ENCODE measurements at places on chromosomes 16 and 17.

DNA sequence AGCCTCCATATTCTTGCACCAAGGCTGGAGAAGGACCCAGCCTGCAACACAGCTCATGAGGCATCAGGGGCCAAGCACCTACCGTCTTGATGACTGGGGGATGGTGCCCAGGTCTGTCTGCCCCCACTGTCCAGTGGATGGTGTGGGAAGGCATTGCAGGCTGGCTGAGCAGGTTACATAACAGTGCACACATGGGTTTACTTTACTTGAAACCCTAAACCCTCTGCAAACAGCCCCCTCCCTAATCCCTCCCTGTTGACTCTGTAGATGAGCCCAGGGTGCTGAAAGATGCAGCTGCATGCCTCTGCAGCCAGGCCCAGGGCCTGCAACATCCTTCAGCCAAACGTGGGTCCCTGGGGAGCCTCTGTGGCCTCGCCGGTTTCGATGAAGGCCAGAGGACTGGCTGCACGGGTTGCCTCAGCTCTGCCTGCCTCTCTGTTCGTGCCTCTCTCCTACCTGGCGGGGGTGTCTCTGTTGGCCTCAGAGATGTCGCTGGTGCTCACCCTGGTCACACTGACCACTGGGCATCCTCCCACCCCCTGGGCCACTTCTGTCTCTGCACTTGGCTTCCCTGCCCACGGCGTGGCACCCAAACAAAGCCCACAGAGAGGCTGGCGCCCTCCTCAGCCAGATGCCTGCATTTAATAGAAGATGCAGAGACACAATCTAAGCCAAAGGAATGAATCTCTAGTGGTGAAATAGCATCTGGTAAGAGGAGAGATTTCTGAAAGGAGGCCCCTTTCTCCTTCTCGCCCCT, 95.1 kb downstream of the METRNL start:
- DNase-seq: no peak
- no peaks in the 10 kb centered on the region for H3K4me1 ChIP-seq
- H3K27me3 ChIP-seq: no peaks in the 10 kb centered on the region
- no peaks in the 10 kb centered on the region for H3K36me3 ChIP-seq

DNA sequence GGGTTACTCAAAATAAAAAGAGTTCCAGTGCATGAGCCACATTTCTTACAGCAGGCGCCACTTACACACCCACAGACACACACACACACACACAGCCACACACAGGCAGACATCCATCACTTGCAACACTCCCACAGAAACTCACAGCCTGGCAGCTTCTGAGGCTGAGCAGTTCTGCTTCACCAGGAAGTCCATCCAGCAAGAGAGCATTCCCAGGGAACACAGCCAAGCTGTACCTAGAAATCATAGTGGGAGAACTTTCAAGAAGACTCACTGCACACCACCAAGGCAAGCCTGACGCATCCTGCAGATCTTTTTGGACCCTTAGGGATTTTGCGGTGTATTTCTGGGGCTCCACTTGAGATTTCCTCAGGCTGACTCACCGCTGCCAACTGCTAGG, 140.9 kb upstream of the WSB1 start:
- DNase-seq: no peak
- no peak overlapping the region for H3K4me3 ChIP-seq
- no peaks in the 10 kb centered on the region for H3K36me3 ChIP-seq

DNA sequence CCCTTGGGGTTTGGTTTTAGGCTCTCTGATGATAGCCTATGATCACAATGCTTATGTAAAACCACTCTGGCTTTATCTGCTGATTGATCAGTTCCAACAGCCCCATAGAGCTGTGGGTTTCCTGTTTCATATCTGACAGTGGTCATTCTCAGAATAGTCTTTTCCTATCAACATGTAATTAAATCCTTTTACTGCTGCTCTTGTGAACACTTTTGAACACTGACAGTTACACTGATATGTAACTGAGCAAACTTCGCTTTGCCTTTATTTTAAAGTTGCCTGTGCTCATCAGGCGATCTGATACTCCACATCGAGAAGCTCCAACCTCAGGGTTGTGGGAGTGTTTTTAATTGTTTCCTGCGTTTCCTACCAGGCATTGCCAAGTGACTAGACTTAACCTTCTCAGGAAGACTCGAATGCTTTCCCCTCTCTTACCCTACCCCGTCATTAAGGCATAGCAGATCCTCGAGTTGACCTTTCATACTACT, 17.3 kb upstream of the CLEC18B start:
- H3K27ac ChIP-seq: no peak overlapping the region
- no peak overlapping the region for H3K4me3 ChIP-seq

DNA sequence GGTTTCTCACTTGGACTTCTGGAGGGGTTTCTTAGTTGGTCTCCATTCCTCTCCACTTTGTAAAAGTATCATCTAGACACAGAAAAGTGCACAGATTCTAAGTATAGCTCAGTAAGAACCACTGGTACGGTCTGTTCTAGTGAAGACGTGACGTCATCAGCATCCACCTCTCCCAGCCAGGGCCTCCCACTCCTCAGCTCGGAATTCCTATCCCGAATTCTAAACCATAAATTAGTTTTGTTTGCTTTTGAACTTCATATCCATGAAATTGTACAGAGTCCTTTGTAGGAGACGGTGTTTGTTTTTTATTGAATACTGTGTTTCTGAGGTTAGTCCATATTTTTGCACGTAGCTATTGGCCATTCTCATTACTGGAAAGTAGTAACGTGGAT, 25.5 kb downstream of the FOXK2 start:
- no peaks in the 10 kb centered on the region for H3K4me1 ChIP-seq
- DNase-seq: no peak
- H3K36me3 ChIP-seq: peaks cover 12% of the 10 kb centered on the region
- no peaks in the 10 kb centered on the region for H3K27me3 ChIP-seq

DNA sequence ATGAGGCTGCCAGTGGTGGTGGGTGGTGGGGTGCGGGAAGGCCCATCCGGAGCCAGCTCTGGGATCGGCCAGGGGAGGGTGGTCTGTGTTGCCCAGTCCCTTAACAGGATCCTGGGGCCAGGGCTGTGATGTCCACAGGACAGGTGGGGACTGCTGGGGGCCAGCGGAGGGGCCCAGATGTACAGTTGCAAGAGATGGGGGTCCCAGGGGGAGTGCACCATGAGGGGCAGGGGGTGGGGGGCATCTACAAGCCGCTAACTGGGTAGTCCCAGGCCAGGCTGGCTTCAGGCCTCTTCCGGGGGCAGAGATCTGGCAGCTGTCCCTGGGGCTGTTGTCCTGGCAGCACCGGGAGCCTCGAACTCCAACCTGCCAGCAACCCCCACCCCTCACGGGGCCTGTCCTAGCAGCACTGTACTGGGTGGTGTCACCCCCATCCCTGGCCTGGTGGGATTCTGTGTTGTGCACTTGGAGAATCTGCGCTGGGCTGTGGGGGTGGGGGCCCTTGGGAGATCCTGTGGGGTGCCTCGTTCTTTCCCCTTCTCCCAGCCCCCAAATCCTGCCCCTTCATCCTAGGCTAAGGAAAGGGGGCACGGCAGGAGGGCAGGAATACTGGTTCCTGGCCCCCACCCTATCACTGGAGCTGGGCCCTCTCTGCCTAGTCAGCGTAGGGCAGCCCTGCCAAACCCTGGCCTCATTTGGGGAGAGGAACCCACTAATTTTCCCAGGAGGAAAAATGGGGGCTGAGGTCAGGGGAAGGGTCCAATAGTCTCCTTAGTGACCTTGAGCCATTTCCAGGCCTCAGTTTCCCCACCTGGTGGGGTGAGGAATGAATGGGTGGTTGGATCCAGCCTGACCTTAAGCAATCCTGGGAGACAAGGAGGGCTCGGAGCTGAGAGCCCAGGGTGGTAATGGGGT, 1.4 kb downstream of the MTSS2 start:
- H3K4me1 ChIP-seq: peaks cover 86% of the 10 kb centered on the region
- DNase-seq: no peak
- H3K36me3 ChIP-seq: peaks cover 20% of the 10 kb centered on the region
- no peaks in the 10 kb centered on the region for H3K27me3 ChIP-seq

DNA sequence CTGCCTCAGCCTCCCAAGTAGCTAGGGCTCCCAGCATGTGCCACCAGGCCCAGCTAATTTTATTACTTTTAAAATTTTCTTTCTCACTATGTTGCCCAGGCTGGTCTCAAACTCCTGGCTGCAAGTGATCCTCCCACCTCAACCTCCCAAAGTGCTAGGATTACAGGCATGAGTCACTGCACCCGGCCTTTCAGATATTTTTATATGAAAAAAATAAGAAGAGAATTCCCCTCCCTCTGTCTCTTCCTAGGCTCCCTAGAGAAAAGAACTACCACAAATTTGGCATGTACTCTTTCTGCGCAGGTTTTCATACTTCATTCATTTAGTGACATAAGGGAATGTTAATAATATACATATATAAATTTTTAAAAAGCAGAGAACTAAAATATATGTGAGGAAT, 21.7 kb upstream of the SMURF2 start:
- H3K4me3 ChIP-seq: no peak overlapping the region
- no peaks in the 10 kb centered on the region for H3K27me3 ChIP-seq
- H3K4me1 ChIP-seq: no peaks in the 10 kb centered on the region
- H3K36me3 ChIP-seq: no peaks in the 10 kb centered on the region

- no peak for DNase-seq
- peaks cover 60% of the 10 kb centered on the region for H3K36me3 ChIP-seq
Measured at GRCh38 chr17:2063261-2064146, 8.6 kb downstream of the HIC1 start.

GRCh38 chr16:2087748-2088631, 40.2 kb downstream of the TSC2 start:
- H3K36me3 ChIP-seq: peaks cover 70% of the 10 kb centered on the region
- H3K4me1 ChIP-seq: no peaks in the 10 kb centered on the region
- H3K4me3 ChIP-seq: no peak overlapping the region
- H3K27me3 ChIP-seq: no peaks in the 10 kb centered on the region

DNA sequence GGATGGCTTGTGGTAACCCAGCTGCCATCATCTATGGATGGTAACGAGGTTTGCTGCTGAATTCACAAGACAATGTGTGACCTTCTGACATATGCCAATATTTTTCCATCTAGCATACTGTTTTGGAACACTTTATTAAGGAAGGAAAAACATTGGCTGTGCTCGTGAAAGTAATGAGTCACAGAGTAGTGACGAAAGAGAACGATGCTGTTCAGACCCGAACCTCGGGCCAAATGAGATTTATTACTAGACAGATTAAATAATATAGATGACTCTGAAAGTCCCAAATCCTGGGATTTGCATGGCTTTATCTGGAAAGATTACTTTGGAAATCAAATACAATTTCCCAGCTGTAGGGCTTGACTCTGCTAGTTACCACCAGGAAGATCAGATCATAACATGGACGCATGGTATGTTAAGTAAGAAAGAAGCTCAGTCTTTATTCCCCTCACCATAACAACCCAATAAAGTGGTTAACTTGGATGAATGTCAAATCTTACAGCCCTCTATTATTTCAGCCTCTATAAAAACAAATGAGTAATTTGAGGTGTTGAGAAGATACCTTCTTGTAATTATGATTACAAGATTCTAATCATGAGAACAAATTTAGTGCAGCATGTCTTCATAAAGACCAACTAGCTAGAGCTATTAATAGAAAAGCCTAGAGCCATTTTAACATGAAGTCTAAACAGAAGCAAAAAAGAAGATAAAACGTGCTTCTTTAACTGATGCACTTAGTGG, 32.6 kb downstream of the ERN1 start:
- no peak for DNase-seq
- no peak overlapping the region for H3K27ac ChIP-seq

DNA sequence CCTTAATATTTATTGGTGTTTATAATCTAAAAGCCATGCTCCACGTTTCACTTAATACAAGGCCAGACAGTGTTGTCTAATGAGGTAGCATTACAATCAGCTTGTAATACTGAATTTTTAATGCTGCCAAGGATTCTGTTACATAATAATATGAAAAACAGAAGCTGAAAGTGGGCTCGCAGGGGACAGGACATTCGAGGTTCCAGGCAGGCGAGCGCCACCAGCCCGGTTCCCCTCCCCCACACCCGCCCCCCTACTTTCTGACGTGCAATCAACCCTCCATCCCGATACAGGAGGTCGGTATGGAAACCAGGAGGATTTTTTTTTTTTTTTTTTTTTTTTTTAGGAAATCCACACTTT, 6.2 kb upstream of the ZFHX3 start:
- H3K4me3 ChIP-seq: no peak overlapping the region
- no peak for DNase-seq
- H3K27me3 ChIP-seq: peaks cover 52% of the 10 kb centered on the region

GRCh38 chr17:81428516-81428915, 33.3 kb downstream of the BAHCC1 start:
- H3K27me3 ChIP-seq: no peaks in the 10 kb centered on the region
- no peak overlapping the region for H3K27ac ChIP-seq
- H3K4me1 ChIP-seq: peaks cover 59% of the 10 kb centered on the region

DNA sequence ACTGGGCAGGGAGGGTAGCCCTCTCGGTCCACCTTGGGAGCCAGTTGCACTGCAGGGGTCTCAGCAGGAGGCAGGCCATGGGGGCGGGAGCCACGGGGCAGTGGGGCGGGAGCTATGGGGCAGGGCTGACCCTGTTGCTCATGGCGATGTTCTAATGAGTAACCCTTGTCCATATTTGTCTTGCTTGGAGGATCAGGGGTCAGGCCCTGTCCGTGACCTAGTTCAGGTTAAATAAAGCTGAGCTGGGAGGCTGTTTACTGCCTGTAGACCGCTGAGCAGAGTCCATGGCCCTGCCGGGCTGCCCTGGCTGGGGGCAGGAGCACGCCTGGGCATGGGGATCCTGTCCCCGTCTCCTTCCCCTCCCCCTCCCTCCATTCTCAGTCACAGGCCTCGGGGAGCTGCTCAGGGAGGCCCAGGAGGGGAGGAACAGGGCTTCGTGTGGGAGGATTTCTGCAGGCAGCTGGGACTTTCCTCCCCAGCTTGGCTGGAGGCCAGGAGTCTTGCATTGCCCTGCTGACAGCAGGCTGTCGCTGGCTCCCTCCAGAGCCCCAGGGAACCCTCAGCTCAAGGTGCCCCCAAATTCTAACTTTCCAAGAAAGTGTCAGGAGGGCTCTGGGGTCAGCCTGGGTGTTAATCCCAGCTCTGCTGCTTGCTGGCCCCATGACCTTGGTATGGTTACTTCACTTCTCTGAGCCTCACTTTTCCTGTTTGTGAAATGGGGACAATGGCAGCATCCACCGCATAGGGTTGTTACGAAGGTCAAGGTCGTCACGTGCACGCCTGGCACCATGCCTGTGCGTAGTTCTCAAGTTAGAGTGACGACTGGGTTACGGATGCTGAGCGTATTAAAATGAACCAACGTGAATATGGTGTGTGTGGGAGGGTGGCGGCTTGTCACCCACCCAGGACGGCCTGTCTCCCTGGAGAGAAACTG, 6.1 kb upstream of the SERPINF2 start:
- H3K27me3 ChIP-seq: no peaks in the 10 kb centered on the region
- no peak overlapping the region for H3K4me3 ChIP-seq
- no peak for DNase-seq
- H3K4me1 ChIP-seq: no peaks in the 10 kb centered on the region

- no peak overlapping the region for H3K27ac ChIP-seq
- no peak overlapping the region for H3K4me3 ChIP-seq
- no peaks in the 10 kb centered on the region for H3K4me1 ChIP-seq
- no peaks in the 10 kb centered on the region for H3K27me3 ChIP-seq
- no peak for DNase-seq
- peaks cover 10% of the 10 kb centered on the region for H3K36me3 ChIP-seq
Measured at GRCh38 chr16:27769561-27770255, 219.8 kb downstream of the KATNIP start.

- H3K4me1 ChIP-seq: no peaks in the 10 kb centered on the region
- H3K27me3 ChIP-seq: peaks cover 24% of the 10 kb centered on the region
- no peak overlapping the region for H3K4me3 ChIP-seq
- no peak for DNase-seq
Measured at GRCh38 chr17:230395-230770, 48.9 kb upstream of the DOC2B start.

- peaks cover 9% of the 10 kb centered on the region for H3K4me1 ChIP-seq
- H3K27me3 ChIP-seq: no peaks in the 10 kb centered on the region
- H3K36me3 ChIP-seq: no peaks in the 10 kb centered on the region
- no peak overlapping the region for H3K27ac ChIP-seq
Measured at GRCh38 chr16:27275394-27275793, 6.8 kb upstream of the NSMCE1 start.
